ENCODE measurements at places on chromosomes 11 and 22. TPM values are rescaled to one million over a fixed set of nuclear protein-coding genes. Genes with fewer than 3 reads are reported as not detected.

OR5AN1 gene
- total RNA-seq = not detected

DNA sequence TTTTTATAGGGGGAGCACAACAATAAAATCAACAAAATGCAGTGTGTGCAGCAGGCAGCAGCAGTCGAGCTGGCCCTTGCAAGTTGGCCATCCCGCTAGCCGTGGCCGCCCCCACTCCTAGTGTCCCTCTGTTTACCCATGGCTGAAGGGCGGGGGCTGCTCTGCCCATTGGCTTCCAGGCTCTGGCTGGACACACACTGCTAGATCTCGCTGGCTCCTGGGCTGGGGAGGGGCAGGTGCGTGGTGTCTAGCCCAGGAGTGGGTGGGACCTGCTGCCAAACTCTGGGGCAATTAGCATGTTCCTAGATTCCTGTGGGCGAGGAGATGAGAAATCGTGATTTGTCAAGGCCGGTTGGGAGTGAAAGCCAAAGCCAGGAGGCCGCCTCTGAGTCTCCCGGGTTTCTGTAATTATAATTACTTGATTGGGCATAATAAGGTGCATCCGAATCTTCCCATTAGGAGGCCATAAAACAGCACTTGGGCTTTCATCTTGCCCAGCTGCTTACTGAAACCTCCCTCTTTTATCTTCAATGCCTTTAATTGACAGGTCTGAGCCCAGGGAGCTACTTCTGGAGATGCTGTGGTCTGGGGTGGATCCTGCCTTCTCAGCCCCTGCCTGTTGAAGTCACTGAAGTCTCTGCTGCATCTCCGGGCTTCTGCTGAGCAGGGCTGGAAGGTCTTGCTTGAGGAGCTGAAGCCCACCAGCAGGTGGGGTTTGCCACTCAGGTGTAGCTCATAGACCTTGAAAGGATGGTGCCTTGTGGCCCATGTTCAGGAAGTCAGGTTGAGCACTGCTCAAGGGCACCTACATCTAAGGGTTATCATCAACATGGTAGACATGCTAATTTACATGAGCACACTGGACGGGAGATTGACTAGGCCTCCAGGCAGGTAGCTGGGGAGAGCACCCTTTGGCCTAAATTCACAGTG lies 44.5 kb upstream of the DKK3 start:
- no peak for DNase-seq

CARD16 gene
- total RNA-seq = 1.5 TPM

CSF2RB gene
- total RNA-seq = 0.56 TPM

- DNase-seq = no peak
Measured at GRCh38 chr11:57094181-57094935, 87.4 kb upstream of the LRRC55 start.

AMBRA1 gene
- 48.4 TPM for total RNA-seq

- no peak for DNase-seq
Measured at GRCh38 chr11:113876798-113877669, 1.7 kb upstream of the USP28 start.

OTUB1 gene
- 99.7 TPM for total RNA-seq

Data from mesothelial cell of epicardium (in vitro differentiated cells).